ENCODE measurements at places on chromosomes 7 and 10. TPM values are rescaled to one million over a fixed set of nuclear protein-coding genes. Genes with fewer than 3 reads are reported as not detected.

GRCh38 chr7:30778255-30779025 is 7.2 kb downstream of the MINDY4 start:
- DNase-seq: no peak

GRCh38 chr10:89162596-89162995 is 44.5 kb downstream of the CH25H start:
- DNase-seq: no peak

HOXA6 gene
- 0.19 TPM for total RNA-seq

PRRT4 gene
- not detected for total RNA-seq

- DNase-seq: no peak
These were observed 222.3 kb downstream of the PHTF2 start for GRCh38 chr7:78020874-78021249.

MRLN gene
- not detected for total RNA-seq

DNA sequence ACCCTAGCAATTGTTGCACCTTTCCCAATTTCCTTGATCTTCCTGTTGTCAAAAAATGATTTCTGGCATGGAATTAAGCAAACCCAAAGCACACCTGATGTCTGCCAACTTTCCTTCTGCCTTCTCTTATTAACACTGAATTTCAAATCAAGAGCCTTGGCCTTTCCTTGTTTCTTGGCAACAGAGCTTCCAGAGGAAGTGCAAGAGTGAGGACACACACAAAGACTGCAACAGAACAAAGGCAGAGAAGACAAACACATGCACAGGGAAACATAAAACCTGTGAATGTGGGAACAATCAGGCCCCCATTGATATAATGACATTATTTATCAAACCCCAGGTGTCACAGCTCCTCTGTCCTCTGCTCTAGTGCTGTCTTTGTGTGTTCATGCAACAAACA is 73.0 kb upstream of the IL6 start:
- no peak for DNase-seq

- no peak for DNase-seq
These were observed 63.5 kb downstream of the FRMPD2 start for GRCh38 chr10:48210966-48211365.

SLC18A3 gene
- total RNA-seq: not detected

RAB19 gene
- not detected for total RNA-seq

GRCh38 chr10:30751678-30752331 is 122.3 kb upstream of the LYZL2 start:
- DNase-seq: no peak

DNA sequence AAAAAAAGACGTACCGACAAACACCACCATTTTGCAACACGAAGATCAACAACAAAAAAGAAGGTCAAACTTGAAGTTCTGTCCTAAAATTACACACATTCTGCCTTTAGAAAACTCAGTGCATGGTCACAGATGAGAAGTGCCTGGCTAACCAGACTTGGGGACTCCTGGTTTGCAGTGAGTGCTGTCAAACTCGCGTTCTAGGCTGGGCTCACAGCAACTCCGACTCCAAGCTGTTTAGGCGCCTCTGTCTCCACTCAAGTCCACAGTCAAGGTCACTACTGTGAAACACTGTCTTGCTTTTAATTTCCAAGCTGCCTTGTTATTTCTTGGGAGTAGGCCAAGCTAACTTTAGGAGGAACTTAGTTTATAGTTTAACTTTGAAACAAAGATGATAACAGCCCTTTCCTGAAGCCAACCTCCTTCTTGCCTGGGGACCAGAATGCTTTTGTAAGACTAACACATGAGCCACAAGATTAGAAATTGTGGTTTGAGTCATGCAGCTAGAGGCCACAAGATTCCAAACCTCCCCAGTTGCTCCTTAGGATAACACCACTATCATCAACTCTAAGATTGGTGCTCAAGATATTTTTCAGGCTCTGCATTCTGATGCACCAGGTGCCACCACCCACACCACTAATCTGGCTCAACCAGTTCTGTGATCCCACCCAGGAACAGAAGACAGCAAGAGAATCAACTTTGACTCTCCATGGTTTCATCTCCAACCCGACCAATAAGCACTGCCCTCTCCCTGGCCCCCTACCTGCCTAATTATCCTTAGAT is 1.1 kb upstream of the DNAAF5 start:
- DNase-seq: no peak

DNA sequence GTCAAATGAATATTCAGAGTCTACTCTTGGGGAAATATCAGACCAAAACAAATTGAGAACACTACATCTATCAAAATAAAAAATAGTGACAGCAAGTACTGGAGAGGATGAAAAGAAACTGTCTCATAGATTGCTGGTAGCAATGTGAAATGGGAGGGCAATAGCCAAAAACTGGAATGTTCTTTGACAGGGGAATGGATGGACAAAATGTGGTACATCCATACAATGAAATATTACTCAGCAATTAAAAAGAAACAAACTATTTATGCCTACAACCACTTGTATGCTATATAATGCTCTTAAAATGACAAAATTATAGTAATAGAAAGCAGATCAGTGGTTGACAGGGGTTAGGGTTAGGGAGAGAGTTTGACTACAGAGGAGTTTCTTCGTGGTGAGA is 46.0 kb downstream of the CYP51A1 start:
- no peak for DNase-seq

DNA sequence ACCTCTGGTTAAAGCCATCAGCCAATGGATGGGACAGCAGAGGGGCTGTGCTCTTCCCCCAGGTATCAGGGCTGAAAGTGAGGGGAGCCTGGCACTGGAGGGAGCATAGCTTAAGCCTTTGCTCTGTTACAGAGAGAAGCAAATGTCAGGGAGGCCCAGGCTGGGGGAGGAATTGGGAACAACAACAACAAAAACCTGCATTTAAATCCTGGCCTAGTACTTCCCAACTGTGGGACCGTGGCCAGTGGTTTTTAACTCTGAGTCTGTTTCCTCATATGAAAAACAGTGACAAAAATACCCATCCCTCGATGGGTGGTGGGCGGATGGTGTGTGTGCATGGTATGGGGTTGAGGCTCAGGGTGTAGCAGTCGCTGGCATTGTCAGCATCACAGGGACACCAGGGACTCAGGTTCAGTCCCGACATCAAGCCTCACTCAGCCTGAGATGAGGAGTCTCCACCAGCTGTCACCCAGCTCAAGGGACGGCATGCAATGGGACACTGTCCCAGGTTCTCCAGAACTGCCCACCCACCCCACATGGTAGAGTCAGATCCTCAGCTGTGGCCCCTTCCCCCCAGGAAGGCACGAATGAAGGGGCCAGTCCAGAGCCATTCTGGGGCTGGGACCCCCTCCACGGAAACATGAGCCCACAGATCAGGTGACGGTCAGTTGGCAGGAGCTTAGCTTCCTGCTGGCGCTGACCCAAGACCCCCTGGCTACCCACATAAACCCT is 74.5 kb downstream of the AFAP1L2 start:
- DNase-seq: no peak

DNA sequence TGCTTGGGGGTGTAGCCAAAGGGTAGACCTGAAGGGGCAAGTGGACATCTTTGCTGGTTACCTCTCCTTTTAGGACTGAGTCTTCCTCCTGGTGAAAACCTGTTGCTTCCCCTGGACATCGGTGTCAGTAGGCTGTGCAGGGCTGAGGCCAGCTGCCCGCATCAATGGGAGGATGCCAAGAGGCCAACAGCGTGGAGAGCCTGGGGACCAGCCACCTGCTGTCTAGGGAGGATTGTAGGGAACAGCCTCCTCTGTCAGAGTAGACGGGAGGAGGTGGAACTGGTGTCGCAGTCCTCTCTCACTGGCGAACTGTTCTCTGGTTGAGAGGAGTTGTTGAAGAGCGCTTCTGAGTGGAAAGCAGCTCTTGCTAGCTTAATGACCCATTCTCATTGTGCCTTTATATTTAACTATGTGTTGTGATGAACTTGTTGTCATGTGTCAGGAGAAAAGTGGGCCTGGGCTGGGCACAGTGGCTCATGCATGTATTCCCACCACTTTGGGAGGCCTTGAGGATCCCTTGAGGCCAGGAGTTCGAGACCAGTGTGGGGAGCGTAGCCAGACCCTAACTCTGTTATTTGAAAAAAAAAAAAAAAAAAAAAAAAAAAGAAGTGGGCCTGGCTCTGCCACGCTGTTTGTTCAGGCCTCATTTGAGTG is 1.8 kb downstream of the SUFU start:
- no peak for DNase-seq

DNA sequence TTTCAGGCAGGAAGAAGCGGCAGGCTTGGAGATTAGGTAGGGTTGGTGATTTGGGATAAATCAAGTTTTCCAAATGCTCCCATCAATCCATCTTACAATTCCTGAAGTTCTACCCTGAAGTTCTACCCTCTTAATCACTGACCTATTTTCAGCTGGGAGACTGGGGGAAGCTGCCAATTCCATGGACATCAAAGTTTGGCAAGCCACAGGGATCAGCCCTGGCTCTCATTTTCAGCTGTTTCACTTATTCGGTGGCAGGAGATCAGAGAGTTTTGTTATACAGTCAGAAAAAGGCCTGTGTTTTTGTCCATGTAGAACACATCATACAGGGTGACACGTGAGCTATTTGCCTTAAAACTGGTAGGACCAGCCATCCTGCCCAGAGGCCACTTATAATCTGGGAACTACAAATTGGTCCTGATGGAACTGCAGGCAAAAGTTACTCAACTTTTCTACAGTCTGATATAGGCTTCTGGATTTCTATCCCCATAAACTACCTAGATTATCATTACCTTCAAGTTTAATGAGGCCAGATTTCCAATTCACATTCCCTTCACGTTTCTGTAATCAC is 112.9 kb upstream of the ZNF746 start:
- no peak for DNase-seq

SSC4D gene
- total RNA-seq: 1.4 TPM

DNA sequence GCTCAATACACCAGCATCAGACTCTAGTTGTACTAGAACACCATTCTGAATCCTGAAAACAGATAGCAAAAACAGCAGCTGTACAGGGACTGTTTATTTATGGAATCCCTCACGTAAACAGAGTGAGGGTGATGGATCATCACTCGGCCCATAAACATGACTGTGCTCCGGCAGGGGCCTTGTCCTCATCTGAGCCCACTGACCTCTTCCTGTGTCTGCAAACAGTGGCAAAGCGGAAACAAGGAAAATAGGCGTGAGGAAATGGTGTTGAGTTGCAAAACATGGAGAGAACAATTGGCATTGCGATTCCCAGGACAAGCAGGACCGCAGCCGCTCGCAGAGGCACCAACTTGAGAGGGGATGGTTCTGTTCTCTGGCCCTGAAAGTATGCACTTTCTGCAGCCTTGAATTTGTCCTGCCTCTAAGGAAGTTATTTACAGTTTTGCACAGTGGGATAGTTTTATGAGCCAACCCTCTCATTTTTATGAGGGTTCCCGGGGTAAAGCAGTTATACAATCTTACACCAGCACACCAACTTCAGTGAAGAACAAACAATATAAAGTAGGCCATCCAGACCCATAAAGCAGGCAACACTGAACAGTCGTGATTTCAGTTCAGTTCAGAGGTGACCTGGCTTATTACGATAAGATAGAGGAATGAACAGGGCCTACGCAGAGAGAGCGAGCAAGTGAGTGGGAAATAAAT is 248.0 kb upstream of the FZD8 start:
- DNase-seq: no peak

ASIC3 gene
- 1.6 TPM for total RNA-seq

GRCh38 chr7:24659505-24659904 is 86.3 kb downstream of the PALS2 start:
- DNase-seq: no peak
